ENCODE measurements at places on chromosomes 5 and 9. TPM values are rescaled to one million over a fixed set of nuclear protein-coding genes. Genes with fewer than 3 reads are reported as not detected.

The ADAMTS19 gene
- total RNA-seq: 0.28 TPM

The SPDL1 gene
- 48.6 TPM for total RNA-seq

The IFNK gene
- total RNA-seq: not detected

The FIBCD1 gene
- total RNA-seq: 1.1 TPM

The MYORG gene
- 0.56 TPM for total RNA-seq

The CDH9 gene
- not detected for total RNA-seq

The FCN2 gene
- not detected for total RNA-seq

The ANP32B gene
- total RNA-seq: 9.4 TPM

The HBEGF gene
- 18.8 TPM for total RNA-seq

The PPP3R2 gene
- total RNA-seq: not detected

The BARHL1 gene
- total RNA-seq: not detected

GRCh38 chr9:94139672-94140417, 55.6 kb downstream of the PTPDC1 start:
- peak; percentile 96 for DNase-seq

DNA sequence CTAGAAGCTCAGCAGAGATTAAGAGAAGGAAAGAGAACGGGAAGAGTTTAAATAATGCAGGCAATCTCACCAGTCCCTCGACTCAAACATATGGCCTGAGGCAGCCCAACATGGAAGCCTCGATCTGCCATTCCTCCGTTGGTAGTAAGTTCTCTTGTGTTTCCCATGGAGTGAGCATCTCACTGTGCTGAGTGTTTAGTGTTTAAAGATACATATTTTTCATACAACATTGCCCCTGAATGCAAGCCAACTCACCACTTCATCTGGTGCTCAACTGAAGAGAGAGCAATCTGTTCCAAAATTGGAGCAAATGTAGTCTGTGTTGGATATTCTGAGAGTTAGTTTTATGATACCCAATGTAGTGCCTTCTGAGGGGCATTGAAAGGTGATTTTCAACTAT, 171.5 kb upstream of the ATP10B start:
- no peak for DNase-seq

DNA sequence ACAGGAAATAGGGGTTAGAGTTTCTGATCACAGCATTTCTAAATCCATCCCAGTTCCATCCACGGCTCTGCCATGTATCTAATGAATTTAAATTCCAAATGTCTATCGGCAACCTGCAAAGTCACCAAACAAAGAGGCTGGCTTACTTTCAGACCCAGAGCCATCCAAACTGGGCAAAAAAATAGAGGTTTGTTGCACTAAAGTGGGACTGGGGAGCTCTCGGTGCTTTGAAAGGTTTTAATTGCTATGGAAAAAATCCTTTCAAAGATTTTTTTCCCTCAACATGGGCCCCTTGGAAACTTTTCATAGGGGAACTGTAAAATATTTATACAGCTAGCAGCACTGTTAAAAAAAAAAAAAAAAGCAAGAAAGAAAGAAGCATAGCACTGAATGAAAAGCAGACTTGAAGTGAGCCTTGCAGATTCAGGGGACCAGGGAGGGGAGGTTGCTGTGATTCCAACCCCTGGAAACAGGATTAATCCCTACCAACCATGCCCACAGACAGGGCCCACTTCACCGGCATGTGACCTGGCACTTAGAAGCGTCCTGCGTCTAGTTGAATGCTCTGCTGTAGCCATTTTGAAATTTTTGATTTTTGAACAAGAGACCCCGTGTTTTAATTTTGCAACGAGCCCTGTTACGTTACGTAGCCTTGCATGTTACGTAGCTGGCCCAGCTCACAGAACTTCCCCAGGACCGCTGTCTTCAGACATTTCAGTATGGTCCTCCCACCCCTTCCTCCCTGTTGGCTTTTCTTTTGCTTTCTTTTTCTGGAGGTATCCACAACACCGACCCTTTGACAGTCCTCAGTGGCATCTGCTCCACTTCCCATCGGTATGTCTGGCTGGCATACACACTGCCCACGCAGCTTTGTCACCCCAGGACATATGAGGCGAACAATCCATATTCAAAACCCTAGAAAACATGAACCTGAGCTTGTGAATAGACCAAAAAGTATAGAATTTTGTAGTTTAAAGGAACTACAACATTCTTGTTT, 105.3 kb upstream of the NFIB start:
- DNase-seq: no peak

DNA sequence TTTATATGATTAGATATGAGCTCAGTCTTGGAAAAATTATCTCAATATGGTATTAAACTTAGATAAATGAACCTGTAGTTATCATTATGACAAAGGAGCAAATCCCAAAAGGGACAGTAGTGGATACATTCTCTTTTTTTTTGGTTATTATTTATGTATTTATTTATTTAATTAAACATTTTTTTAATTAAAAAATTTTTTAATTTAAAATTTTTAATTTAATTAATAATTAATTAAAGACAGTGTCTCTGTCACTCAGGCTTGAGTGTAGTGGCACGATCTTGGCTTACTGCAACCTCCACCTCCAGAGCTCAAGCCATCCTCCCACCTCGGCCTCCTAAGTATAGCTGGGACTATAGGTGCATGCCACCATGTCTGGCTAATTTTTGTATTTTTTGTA, 15.6 kb downstream of the ANKHD1 start:
- no peak for DNase-seq

DNA sequence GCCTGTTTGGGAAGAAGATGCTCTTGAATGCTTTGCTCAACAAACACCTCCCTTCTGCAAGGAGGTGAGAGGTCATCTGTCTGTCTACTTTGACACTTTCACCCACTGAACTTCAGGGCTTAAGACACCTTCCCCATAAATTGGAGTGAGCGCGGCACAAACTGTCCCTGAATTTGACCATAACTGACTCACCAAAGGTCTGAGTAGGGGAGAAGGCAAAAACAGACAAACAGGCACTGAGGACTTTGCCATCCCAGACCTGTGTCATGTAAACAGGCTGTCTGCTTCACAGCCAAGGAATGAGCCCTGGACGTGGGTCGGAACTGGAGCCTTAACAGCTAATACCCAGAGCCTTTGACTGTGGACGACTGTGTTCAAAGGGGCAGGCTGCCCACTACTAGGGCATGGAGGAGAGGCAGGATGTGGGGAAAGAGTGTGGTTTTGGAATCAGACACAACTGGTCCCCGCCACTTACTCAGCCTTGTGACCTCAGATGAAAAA, 320.9 kb upstream of the KLF4 start:
- DNase-seq: peak; percentile 25

- no peak for DNase-seq
Measured at GRCh38 chr5:159605585-159605984, 275.3 kb upstream of the IL12B start.

DNA sequence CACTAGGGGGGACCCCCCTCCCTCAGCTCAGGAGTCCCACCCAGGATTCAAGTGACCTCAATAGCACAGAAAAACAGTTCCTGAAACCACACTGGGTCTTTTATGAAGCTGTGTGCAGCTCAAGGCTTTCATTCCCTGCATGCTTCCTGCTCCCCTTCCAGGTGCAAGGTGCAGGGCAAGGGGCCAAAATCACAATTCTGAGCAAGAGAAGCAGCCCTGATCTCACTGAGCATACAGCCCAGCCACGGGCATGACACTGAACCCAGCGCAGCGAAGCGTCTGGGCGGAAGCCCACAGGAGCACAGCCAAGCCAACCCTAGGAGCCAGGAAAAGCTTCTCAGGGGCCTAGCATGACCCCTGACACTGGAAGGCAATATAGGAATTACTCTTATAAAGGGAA, 62.9 kb downstream of the IRX2 start:
- no peak for DNase-seq

DNA sequence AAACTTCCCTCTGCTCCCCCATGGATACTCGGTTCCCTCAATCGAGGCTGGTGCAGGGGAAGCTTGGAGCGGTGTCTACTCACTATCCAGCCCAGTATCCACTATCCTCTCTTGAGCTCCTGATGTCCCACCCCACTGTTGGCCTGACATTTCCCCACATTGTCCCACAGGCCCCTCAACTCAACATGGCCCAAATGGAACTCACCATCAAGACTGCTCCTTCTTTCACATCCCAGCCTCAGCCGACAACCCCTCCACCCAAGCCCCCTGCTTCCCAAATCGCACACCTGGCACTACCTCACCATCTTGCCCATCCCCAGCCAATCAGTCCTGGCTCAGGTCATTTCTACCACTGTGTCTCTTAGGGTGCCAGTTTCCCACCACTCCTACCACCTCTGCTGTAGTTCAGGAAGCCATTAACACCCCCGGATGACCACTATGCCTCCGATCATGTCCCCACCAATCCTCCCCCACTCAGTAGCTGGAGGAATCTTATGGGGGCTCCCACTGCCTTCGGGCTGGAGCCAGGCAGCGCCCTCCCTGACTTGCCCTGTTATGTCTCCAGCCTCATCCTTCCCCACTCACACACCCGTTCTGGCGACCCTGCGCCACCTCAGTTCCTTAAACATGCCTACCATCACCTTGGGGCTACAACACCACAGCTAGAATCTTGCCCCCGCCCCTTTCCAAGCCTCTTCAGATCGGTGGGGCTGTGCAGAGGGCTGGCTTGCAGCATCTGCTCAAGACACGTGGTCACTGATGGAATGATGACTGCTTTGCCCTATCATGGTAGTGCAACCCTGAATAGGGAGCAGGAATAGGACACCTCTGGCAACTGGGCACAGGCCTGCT, 273.6 kb downstream of the FSTL4 start:
- no peak for DNase-seq

GRCh38 chr9:84502066-84502465, 161.5 kb upstream of the SLC28A3 start:
- no peak for DNase-seq

GRCh38 chr9:131874447-131874846, 134.6 kb upstream of the RAPGEF1 start:
- no peak for DNase-seq

- no peak for DNase-seq
Measured at GRCh38 chr9:31590091-31590490, 794.4 kb upstream of the ACO1 start.

GRCh38 chr5:1523793-1524480, at the start of gene LPCAT1:
LPCAT1 (minus strand) TSS chr5:1523960; CDS start chr5:1523844, 116 bp downstream.
- peak; percentile 60 for DNase-seq

GRCh38 chr9:91803970-91804752, 145.9 kb downstream of the ROR2 start:
- no peak for DNase-seq

- DNase-seq: no peak
Measured at GRCh38 chr5:67267512-67268216, 71.1 kb upstream of the CD180 start.

DNA sequence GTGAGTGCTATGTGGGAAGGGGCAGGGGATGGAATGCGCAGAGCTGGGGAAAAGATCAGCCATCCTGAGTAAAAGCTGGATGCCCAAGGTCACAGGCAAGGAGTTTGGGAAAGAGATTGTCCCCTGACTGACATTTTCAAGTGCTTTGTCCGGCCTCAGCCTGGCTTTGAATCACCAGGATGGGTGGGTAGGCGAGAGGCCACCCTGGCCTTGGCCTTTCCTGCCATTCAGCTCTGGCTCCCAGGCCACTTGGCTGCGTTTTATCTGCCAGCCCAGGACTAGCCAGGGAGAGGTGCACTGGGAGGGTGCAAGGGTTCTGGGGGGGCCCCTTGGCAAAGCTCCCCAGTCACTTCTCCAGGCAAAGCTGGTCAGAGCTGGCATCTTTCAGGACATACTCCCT, 37.4 kb upstream of the SYNPO start:
- DNase-seq: no peak

DNA sequence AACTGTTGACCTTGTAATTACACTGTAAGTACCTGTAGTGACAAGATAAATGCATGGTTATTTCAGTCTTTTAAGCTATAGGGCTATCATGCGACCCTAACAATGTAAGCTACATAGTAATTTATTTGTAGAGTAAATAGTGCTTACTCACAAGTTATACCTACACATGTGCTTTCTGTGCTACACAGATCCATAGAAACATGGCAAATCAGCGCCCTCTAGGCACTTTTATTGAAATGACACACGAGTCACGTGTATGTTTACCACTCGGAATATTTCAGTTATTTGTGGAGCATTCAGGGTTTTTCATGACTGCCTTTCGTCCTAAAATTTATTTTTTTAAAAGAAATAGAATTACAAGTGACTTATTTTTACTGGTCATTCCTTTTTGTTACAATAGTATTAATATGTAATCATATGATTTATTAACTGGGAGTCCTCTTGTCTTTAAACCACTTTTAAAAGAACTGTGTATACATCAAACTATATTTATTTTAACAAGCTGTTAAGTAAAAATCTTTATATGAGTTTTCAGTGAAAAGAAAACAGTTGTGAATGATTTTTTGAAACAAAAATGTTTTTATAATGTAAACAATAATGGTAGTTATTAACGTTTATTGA, 1242.3 kb upstream of the WWC1 start:
- DNase-seq: no peak

DNA sequence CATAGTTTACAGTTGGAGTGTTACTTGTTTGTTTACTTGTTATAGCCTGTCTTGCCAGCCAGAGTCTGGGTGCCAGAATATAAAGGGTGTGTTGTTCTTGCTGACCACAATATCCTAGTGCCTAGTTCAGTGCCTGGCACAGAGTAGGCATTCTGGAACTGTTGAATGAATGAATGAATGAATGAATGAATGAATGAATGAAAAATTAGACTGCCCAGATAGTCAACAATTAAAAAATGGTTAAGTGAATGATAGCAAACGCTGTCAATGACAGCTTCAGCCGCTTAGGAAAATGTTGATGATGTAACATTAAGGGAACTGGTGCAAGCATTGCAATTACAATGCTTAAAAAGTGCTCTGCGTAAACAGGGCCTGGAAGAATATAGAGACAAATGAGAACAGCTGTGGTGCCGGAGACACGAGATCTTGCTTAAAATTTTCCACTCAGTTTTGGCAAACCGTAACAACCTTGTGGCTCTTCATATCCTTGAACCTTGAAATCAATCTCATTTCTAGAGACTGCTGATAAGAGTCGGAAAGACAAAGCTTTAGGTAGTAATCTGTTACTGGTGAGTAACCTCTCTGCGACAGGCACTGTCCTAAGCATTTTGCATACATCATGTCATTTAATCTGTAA, 4.7 kb upstream of the TTLL11 start:
- no peak for DNase-seq

DNA sequence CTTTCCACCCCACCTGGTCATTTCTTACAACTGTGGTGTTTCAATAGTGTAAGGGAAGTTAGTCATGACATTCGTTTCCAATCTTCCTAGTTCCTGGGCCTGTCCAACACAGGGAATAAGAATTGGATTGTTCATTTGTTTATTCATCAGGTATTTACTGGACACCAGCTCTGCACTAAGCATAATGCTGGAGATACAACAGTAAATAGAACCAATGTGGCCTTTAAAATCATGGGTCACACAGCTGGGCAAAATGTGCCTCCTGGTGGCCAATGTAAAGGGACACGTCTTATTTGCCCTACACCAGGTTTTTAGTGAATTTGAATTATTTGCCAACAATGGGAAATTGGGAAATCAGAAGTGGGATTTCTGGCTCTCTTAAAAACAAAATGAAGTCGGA, 10.4 kb downstream of the ABLIM3 start:
- DNase-seq: peak; percentile 42

Data from IMR-90 (cell line).